Psoas muscle (tissue), 8 donors: ENCODE measurements at places on chromosomes 1 and 21. TPM values are rescaled to one million over a fixed set of nuclear protein-coding genes. Genes with fewer than 3 reads are reported as not detected.

CLSTN1 gene
- 7.3 TPM for polyA plus RNA-seq

GRCh38 chr1:103514920-103515503, 10.5 kb upstream of the RNPC3 start:
- DNase-seq = no peak

- no peak for DNase-seq
Measured at GRCh38 chr1:5941671-5942070, 50.6 kb downstream of the NPHP4 start.

RCAN1 gene
- polyA plus RNA-seq = 94.9 TPM

SLC30A2 gene
- 1.2 TPM for polyA plus RNA-seq

SERTAD4 gene
- 0.18 TPM for polyA plus RNA-seq

SLC9C2 gene
- polyA plus RNA-seq = not detected

- no peak for DNase-seq
Measured at GRCh38 chr21:41923186-41923585, 30.6 kb downstream of the C2CD2 start.

GRCh38 chr1:47875831-47876586, 121.2 kb downstream of the TRABD2B start:
- DNase-seq = no peak
